ENCODE measurements at places on chromosomes 1 and 21.

GRCh38 chr1:204266504-204267034 lies 52.8 kb upstream of the GOLT1A start:
- DNase-seq: peak; percentile 15

GRCh38 chr1:221602830-221603229 lies 139.1 kb downstream of the DUSP10 start:
- DNase-seq: peak; percentile 36

GRCh38 chr1:172144445-172145061 lies 275.9 kb upstream of the C1orf105 start:
- DNase-seq: peak; percentile 99

DNA sequence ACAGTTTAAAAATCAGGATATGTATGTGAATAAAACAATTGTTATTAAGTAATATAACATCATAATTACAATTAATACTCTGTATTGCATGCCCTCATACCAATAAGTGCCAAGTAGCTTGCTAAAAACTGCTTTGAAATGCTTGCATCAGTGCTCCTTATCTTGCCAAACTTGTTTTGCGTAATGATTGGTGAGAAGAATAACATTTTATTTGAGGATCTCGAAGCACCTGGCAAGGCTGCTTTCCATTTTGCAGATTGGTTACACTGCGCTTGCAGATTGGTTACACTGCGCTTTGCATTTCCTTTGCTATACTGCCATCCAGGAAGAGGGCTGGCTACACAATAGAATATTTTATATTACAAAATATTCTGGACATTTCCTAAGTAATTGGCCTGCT lies 1.7 kb upstream of the PBX1 start:
- peak; percentile 50 for DNase-seq

DNA sequence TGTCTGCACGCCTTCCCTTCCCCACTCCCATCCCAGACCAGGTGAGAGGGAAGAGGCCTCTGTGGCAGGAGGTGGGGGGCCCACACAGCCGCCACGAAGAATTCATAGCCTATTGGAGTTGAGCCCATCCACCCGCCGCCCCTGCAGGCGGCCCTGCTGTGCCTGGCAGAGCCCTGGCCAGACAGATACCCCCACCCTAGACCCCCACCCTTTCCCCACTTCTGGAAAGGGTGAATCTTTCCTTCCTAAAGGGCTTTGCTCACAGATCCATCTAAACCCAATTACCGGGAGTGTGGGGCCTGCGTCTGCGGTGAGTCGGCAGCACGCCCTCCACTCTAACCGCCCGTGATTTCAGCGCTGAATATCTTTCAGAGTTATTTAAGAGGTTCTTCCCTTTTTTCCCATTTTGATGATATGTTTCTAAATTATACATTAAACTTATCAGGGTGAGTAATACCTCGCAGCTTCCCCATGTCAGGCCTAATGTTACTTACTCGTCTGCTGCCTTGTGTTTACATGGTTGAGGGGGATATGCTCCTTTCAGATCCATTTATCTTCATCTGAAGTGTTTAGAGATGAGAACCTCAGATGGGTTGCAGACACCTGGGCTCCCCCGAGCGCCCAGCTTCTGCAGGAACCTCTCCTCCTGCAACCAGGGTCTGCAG lies 183.9 kb upstream of the VAMP3 start:
- DNase-seq: no peak

DNA sequence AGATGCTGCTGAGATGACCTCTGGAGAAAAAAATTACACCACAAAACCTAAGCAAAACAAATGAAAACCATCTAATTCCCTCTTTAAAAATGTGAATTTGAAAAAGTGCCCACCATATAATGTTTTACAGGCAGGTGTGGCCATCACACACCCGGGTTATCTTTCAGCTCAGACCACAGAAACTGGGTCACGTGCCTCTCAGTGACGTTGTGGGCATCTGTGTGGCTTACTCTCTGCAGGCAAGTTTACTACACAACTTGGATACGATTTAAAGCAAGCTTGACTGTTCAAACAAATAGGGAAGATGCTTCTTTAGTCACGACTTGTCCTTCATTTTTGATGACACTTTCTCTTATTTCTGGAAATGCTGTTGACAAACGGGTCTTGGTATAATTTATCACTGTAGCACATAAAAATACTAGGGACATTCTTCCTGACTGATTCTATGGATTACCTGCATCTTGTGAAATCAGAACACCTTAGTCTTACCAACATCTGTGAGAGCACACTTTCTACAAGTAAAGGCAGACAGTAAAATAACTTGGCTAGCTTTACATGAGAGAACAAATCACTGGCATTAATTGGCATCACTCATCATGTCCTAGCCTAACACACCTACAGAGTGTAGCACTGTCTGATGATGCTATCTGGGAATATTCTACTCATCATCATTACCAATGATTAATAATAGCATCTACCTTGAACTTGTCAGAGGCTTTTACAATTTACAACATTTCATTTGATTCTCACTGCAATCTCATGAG lies 89.3 kb upstream of the EDEM3 start:
- DNase-seq: no peak

DNA sequence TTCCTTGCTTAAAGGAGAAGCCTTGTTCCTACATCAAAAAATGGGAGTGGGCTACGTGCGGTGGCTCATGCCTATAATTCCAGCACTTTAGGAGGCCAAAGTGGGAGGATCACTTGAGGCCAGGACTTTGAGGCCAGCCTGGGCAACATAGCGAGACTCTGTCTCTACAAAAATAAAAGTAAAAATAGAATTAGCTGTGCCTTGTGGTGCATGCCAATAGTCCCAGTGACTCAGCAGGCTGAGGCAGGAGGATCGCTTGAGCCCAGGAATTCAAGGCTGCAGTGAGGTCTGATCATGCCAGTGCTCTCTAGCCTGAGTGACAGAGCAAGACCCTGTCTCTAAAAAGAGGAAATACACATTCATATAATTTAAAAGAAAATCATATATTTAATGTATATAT lies 127.1 kb downstream of the C1orf21 start:
- DNase-seq: peak; percentile 69

GRCh38 chr1:93690921-93691789 lies 9.5 kb upstream of the BCAR3 start:
- DNase-seq: no peak

- DNase-seq: no peak
These were observed 233.1 kb downstream of the KCNH1 start for GRCh38 chr1:210900820-210901219.

- no peak for DNase-seq
These were observed 1.5 kb upstream of the MCOLN3 start for GRCh38 chr1:85049735-85050166.

GRCh38 chr1:201298396-201299381 lies 15.4 kb downstream of the PKP1 start:
- DNase-seq: no peak

- DNase-seq: peak; percentile 74
These were observed 81.3 kb upstream of the RGS4 start for GRCh38 chr1:162987866-162988265.

- peak; percentile 78 for DNase-seq
These were observed 61.7 kb upstream of the PUM1 start for GRCh38 chr1:31127266-31127665.

GRCh38 chr1:118202076-118202608 lies 17.1 kb upstream of the SPAG17 start:
- no peak for DNase-seq

DNA sequence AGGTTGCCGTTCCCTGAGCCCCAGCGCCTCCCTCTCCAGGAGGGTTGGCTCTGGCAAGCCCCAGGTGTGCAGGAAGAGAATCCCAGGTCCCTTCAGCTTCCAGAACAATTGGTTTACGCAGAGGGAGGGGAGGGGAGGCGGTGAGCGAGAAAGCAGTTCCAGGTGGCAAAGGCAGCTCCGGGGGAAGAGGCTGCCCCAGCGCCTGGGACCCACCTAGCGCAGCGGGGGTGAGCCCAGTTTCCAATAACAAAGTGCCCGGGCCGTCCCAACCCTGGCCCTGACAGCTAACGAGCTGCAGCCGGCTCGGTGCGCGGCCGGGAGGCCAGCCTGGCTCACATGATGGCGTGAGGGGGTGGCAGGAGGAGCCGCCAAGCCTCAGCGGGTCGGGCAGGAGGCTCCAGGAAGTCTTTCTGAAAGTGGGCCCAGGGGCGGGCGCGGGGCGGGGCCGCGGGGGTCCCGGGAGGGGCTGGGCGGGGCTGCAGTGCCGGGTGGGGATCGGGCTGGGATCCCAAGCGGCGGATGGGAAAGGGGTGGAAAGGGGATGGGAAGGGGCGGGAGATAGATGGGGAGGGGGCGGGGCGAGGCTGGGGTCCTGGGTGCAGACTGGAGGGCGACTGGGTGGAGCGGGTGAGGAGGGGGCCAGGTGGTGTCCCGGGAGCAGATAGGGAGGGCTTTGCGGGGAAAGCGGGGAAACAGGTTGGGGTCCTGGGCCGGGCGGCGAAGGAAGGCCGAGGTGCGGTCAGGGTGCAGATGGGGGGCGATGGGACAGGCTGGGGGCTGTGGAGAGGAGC lies 22.8 kb downstream of the DHRS3 start:
- peak; percentile 90 for DNase-seq

- no peak for DNase-seq
These were observed 349.7 kb downstream of the RWDD3 start for GRCh38 chr1:95583661-95584210.

GRCh38 chr1:178137238-178137637 lies 43.3 kb downstream of the RASAL2 start:
- peak; percentile 41 for DNase-seq

DNA sequence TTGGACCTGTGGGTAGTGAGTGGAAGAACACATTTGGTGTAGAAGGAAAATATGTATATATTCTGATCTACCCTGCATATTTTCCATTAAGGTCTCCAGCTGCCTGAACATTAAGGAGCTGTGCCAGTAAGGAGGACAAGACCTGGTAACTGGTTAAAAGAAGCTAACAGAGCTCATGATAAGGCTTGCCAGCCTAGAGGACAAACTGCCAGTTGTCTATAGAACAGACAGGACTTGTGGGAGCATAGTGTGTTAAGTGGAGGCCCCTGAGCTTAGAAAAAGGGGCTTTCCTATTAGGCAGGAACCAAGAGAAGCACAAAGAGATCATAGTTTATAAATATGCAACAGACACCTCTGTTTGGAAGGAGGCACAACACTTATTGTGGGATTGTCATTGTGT lies 23.0 kb downstream of the DNM3 start:
- no peak for DNase-seq

DNA sequence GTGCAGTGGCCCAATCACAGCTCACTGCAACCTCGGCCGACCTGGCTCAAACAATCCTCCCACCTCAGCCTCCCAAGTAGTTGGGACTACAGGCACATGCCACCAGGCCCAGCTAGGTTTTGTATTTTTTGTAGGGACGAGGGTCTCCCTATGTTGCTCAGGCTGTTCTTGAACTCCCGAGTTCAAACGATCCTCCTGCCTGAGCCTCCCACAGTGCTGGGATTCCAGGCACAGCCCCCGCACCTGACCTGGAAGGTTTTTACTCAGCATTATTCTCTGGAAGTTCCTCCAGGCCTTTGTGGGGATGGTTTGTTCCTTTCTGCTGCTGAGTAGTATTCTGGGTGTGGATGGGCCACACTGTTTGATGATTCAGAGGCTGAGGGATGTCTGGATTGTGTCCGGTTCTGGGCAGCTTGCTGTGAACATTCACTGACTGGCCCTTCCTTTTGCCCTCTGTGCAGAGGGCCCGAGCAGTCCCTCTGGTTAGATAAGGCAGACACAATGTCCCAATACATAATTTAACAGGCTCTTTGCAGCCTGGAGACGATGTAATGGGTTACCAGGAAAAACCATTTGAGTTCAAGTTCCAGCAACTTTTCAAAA lies 6.0 kb upstream of the TRAPPC10 start:
- DNase-seq: peak; percentile 95

- peak; percentile 70 for DNase-seq
These were observed at the start of gene ZNF362 for GRCh38 chr1:33256471-33257206. ZNF362 (plus strand) TSS chr1:33256492; CDS start chr1:33270575, 14,083 bp downstream.

DNA sequence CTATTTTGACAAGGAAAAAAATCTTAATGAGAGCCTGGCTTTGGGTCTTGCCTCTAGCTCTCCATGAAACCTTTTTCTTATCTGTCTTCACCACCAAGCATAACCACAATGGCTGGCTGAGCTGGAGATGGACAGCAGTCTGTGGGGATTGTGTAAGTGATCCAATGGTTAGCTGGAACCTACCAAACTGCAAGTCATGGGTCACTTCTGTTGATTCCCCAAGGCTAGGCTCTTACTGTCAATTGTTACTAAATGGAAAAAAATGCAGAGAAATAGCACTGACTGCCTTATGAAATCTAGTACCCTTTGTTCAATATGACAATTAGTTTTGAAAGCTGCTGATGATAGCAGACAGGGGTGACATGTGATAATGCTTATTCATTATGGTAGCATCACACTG lies 359.0 kb downstream of the ST6GALNAC3 start:
- DNase-seq: peak; percentile 2

DNA sequence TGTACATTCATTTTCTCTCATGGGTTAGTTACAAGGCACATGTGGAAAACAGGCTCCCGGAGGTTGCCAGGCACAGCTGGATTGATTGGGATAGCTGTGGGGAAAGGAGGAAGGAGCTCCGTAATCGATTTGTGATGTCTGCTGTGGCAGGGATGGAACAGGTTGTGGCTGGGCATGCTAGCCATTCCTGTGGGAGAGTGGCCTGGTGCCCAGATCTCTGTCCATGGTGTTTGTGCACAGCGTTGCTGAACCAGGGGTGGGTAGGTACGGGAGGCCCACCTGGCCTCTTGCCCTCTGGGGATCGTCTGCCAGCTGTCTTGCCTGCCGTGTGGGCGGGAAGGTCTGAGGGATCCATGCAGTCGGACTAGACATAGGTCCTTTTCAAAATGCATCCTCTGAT lies 302.8 kb upstream of the VAMP3 start:
- DNase-seq: no peak

DNA sequence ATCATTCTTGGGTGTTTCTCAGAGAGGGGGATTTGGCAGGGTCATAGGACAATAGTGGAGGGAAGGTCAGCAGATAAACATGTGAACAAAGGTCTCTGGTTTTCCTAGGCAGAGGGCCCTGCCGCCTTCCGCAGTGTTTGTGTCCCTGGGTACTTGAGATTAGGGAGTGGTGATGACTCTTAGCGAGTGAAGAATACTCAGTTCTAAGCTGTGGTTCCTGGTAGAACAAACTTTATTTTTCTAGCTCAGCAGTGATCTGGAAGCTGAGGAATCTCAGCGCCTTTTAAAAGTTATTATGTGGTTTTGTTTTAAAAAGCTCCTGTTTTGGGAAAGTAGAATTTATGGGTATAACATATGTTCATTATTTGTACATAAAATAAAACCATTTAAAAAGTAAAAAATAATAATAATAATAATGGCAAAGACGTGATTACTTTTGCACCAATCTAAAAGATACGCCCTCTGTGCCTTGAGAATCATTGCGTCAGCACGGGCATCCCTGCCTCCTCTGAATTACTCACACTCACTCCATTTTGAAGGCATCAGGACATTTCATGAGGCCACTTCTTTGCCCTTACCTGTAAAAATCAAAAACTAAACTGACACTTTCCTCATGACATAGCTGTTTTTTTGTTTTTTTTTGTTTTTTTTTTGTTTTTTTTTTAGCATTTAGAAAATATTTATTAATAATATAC lies 29.7 kb upstream of the TNFRSF1B start:
- DNase-seq: peak; percentile 33
